ENCODE measurements at places on chromosomes 7 and 10.

DNA sequence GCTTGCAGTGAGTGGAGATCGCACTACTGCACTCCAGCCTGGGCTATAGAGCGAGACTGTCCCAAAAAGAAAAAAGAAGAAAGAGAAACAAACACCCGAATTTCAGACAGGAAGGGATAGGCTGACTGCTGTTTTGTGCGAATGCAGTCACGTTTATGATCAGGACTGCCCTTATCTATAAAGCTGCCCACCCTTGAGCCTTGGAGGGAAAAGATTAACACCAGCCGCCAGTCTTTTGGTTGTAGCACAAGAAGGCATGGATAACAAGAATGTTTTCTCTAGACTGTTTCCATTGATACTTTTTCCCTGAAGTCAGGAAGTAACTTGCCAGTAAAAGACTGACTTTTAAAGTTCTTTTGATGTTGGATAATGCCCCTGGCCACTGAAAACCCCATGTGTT, 314.0 kb downstream of the BICC1 start:
- DNase-seq: no peak

DNA sequence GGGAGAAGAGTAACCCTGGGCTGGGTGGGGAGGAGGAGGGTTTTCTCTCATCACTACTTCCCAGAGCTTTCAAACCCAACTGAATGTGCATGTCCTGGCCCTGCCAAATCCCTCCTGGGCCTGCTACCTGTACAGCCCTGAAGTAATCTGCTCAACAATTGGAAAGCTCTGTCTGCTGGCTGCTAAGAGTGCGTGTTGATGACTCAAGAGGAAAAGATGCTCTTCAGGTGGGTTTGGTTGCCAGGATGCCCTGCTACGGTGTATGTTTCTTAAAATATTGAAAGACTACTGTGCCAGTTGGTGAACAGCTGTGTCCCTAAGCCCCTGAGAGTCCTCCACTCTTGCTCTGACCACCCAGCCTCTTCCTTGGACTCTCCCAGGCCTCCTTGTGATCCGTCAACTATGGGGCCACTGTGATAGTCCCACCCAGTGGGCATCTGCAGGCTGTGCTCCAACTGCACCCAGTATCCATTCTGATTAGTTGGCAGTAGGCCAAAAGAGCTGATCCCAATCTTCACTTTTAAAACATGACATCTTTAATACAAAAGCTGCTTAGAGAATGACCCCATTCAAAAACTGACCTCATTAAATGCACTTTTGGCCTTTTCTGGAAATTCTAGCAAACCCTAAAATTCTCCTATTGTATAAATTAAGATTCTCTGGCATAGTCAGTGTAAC, 85.6 kb downstream of the AOAH start:
- no peak for DNase-seq

GRCh38 chr7:127718340-127718679, 66.3 kb downstream of the SND1 start:
- DNase-seq: no peak

DNA sequence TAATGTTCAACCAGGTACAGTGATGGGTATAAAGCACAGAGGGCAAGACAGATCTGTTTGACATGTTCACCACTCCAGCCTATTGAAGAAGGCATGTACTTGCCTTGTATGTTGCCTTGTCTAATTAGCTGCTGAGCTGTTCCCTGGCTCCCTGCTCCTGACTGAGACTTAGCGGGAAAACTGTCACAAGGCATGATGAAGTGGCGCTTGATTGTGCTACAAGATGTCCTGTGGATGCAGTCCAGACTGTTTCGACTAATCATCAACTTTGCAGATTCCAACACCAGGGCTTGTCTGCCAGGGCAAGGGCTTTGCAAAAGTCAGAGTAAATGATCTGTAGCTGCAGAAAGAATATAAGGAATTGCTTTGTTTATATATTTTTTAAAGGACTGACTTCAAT, 136.2 kb upstream of the NRBF2 start:
- DNase-seq: no peak

DNA sequence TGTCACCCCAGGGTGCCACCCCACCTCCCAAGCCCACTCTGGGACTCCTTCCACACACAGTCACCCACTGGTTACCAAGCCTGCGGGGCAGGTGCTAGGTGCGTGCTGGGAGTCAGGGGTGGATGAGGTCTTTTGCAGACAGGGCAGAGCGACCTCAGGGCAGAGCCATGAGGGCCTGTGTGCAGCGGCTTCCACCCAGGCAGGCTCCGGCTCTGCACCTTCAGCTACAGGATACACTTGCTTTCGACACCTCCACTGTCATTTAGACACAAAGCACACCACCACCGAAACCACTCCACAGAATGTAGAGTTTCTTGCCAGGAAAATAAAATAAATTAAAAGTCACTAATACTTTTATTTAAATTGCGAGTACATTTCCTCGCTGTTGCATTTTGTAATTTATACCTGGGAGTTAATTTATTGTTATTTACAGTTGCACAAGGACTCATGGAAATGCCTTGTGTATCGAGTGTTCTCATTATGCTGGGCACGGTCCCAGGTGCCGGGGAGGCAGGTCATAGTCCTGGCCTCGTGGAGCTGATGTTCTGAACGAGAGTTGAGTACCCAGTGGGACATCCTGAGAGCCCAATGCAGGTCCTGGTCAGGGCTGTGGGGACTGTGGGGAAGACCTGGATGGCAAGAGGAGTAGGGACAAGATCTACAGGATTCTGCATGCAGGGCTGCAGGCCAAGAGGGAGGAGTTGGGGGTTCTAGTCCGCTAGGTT, 127.8 kb downstream of the CUX1 start:
- no peak for DNase-seq

- no peak for DNase-seq
Observed at GRCh38 chr10:98417973-98418664, 3.1 kb upstream of the PYROXD2 start.

- no peak for DNase-seq
Observed at GRCh38 chr10:130160775-130161174, 24.6 kb downstream of the GLRX3 start.

GRCh38 chr7:150511048-150511447, 3.6 kb upstream of the GIMAP7 start:
- no peak for DNase-seq

DNA sequence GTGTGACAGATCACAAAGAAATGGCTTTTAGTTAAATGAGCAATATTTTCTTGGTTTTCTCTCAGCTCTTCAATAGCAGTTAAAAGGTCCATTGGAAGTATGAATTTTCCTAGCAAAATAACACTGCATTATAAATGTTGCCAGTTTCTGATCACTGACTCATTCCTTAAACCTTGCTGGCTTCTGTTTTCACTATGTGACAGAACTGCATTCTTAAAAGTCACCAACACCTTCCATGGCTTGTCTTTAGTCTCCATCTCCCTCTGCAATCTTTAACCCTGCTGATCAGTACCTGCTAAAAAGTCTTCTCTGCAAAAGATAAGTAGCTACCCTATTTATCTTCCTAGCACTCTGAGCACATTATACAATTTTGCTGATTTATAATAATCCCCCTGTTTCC, 405.0 kb upstream of the LRRN3 start:
- DNase-seq: no peak

GRCh38 chr10:130863044-130863443, 448.5 kb downstream of the TCERG1L start:
- DNase-seq: no peak

GRCh38 chr7:140448781-140449480, 30.4 kb downstream of the MKRN1 start:
- DNase-seq: no peak

GRCh38 chr10:43816351-43817321, 168.0 kb upstream of the ZNF32 start:
- DNase-seq: peak; percentile 57

GRCh38 chr10:51397695-51398094, 301.7 kb downstream of the CSTF2T start:
- DNase-seq: peak; percentile 18

Measured in AG09319 (cell line).